Mesothelial cell of epicardium (in vitro differentiated cells): ENCODE measurements at places on chromosomes 1 and 21. TPM values are rescaled to one million over a fixed set of nuclear protein-coding genes. Genes with fewer than 3 reads are reported as not detected.

DNA sequence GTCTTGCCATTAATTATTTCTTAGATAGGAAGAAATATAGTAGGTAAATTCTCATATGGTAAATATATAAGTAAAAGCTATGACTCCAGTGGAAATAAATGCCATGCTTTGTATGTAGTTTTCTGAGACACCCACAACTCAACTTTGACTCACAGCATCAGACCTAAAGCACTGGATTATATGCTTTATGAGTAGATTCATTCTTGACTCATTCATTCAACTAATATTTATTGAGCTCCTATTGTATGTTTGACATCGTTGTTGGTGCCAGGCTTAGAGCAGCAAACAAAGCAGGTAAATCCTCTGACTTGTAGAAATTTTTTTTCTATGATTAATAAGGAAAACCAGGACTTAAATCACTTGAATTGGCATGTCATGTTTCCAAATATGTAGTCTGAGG, 211.4 kb downstream of the PTPRC start:
- no peak for DNase-seq

- DNase-seq: no peak
Measured at GRCh38 chr1:223611936-223612335, 53.6 kb downstream of the CAPN8 start.

DNA sequence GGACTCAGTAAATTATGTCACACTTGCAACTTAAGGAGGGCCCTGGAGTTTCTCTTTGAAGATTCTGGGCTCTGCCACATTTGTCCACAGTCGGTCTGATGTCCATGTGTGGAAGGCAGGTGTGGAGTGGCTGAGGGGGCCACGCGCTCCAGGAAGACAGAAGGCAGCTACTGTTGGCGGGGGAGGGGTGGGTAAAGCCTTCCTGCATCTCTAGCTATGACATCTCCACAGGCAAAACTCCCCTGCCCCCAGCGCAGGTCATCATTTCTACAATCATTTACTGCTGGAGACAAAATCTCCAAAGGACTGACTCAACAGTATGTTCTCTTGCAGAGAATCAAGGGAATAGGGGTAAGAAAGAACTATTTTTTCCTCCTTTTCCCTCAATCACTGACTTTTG, 11.4 kb upstream of the TSPEAR start:
- DNase-seq: no peak

DNA sequence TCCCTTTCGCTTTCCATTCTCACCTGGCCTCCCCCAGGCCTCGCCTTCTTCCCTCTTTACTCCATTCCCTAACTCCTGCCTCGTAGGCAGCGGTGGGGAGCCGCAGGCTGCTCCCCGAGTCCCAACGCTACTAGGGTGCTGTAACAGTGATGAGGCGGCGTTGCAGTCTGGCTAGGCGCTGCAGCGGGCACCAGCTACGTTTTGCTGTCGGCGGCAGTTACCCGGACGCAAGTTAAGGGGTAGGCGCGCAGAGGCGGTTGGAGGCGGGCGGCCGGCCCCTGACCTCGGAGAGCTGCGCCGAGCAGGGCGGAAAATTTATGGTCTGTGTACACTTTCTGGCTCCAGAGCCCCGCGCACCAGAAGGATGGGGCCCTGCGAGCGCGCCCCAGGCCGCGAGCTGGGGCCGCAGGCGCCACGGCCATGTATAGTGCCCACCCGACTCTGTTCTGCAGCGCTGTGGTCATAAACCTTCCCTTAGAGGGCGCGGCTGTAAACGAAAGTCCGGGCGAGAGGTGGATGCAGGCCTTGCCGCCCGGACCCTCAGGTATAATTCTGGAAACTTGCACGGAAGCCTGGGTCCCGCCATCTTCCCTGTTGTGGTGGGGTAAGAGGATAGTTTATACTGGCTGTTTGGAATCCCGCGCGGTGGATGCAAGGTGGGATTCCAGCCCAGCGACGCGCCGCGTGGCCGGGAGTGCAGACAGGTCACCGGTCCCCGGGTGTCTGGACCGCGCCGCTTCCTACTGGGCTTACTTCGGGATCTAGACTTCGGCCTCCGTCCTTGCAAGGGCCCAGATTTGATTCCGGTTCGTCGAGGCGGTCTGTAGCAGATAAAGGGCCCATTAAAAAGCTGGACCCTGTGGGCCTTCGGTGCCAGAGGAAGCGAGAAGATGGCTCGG, 15.0 kb downstream of the HLX start:
- no peak for DNase-seq

- no peak for DNase-seq
Measured at GRCh38 chr1:8116894-8117264, 90.8 kb upstream of the ERRFI1 start.

- no peak for DNase-seq
Measured at GRCh38 chr1:214276786-214277185, 4.2 kb upstream of the SMYD2 start.

DNA sequence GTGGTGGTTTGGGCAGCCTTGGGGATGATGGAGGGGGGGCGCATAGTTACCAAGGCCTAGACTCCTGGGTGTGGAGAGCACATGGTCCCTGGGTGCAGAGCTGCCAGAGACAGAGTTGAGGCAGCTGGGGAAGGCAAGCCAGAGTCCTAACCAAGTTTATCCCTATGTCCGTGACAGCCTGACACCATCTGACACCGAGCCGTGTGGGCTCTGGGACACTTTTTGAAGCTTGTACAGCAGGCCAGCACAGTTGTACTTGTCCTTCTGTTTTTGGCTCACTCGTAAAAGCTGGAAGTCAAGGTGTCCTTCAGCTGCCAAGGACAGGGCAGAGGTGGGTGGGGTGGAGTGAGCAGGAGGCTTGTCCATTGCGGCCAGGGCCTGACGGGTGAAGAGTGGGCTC, 28.5 kb downstream of the SLC26A9 start:
- no peak for DNase-seq

GPA33 gene
- 1.2 to 1.9 TPM (median 1.6 TPM) in 3 replicates for total RNA-seq
